ENCODE measurements at places on chromosomes 7 and 10.

DNA sequence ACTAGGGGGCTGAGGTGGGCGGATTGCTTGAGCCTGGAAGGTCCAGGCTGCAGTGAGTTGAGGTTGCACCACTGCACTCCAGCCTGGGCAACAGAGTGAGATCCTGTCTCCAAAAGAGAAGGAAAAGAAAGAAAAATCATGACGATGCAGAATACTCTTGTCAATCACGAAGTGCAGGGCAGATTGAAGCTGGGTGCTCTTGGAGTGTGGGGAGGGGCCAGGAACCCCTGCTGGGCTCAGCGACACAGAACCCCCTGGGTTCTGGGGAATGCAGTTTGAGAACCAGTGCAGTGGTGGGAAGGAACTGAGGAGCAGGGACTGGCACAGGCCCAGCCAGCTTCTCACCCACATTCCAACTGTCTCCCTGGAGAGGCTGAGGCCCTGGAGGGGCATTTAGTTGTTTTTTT, 10.8 kb upstream of the INTS1 start:
- DNase-seq = no peak

DNA sequence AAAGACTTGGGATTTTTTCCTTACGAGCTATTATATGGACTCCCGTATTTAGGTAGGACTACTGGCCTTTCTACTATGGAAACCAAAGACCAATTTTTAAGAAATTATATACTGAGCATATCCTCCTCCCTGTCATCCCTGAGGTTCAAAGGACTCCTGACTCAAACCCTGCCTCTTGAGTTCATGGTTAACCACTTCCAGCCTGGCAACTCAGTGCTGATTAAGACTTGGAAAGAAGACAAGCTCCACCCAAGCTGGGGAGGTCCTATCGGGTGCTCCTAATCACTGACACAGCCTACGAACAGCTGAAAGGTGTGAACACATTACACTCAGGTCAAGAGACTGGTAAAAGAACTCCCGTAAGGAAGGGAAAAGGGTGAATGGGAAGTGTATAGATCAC, 66.8 kb downstream of the LYZL2 start:
- DNase-seq = peak; percentile 7

DNA sequence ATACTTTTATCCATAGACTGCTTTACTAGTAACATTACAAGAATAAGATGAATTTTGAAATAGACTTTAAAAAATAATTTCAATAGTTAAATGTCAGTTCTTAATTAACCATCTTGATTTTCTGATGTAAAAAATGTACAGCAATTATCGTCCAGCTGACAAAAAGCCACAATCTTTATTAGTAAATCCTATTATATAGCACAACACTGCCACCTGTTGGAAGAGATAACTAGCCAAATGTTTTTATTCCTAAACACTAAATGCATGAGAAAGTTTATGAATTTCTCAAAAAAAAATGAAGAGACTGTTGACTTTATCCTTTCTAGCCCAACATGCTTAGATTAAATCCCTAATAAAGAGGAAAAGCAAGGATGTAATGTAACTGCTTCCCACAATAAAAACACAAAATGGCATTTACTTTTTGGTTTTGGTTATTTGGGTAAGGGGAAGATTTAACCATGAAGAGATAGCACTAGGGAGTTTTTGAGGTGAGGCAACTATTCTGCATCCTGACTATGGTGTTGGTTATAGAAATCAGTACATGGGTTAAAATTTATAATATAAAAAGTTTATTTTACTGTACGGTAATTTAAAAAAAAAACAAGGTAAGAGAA, 8.0 kb downstream of the COA1 start:
- DNase-seq = no peak

GRCh38 chr7:45652630-45653029, 78.5 kb downstream of the ADCY1 start:
- no peak for DNase-seq

DNA sequence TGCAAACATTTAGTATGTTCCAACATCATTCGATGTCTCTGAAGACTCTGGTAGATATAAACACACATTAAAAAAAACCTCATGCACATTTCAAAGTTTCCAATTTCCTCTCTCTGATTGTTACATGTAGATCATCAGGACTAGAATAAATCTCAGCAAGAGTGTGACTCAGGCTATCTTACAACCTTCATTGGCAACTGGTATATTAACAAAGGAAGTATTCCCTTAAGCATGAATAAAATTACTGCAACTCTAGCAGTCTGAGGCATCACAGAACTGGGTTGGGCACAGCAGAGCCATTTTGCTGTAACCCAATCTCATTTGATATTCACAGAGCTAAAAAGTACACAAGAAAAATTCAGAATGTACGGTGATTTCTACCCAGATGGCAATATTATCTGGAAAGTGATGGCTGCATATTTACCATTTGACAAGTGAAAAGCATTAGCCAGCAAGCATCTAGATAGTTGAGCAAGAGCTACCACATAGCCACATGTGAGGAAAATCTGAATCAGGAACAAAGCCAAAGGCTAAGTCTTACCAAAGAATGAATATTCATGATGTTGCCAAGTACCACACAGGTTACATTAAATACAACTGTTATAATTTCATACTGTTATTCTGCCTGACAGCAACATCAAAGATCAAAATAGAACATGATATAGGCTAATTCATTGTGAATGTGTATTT, 232.2 kb downstream of the CRPPA start:
- DNase-seq = no peak

- DNase-seq = no peak
Observed at GRCh38 chr7:13717031-13717430, 272.4 kb downstream of the ETV1 start.

DNA sequence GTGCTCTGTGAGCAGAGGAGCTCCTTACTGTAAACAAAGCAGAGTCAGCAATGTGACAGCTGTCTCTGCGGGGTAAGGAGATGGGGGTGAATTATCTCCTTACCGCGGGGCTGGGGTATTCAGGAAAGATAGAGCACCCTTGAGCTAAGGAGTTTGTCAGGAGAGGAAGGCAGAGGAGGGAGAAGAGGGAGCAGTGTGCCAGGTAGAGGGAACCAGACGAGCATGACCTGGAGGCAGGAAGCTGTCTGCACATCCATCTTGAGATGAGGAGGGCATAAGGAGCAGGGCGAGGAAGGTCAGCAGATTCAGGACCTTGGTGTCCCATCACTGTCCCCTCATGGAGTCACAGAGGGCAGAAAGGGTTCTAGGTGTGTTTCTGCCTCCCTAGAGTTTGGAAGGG, 32.5 kb upstream of the GPR26 start:
- DNase-seq = no peak

DNA sequence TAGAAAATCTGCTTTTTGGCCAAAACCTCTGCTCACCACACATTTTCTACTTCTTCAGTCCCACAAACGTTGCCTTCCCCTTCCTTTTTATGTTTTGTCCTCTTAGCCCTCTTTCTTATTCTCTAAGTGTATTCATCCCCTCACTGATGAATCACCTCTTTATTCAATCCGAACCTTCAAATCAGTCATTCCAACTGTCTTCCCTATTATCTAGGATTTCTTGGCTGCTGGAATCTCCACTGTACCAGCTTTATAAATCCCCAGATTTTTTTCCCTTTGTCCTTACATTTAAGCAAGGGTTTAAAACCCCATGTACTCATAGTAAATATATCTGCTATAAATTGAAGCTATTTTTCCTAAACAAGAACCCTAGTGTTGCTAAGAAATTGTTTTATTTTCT, 176.9 kb downstream of the SEMA3A start:
- no peak for DNase-seq

DNA sequence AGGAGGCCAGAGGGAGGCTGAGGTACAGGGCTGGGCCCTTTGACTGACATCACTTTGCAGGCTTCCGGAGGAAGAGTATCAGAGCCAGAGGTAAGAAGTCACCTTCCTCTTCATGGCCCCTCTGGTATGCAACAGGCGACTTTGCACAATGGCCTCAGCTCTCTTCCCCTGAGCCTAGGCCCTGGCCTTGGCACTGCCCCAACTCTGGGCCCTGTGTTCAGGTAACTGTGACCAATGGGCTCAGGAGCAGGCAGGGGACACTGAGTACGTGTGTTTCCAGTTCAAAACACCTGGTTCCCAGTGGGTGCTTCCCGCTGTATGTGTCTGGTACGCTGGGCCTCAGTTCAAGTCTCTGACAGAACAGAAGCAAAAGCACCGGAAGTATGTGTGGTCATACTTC, 12.1 kb upstream of the PAX2 start:
- no peak for DNase-seq

DNA sequence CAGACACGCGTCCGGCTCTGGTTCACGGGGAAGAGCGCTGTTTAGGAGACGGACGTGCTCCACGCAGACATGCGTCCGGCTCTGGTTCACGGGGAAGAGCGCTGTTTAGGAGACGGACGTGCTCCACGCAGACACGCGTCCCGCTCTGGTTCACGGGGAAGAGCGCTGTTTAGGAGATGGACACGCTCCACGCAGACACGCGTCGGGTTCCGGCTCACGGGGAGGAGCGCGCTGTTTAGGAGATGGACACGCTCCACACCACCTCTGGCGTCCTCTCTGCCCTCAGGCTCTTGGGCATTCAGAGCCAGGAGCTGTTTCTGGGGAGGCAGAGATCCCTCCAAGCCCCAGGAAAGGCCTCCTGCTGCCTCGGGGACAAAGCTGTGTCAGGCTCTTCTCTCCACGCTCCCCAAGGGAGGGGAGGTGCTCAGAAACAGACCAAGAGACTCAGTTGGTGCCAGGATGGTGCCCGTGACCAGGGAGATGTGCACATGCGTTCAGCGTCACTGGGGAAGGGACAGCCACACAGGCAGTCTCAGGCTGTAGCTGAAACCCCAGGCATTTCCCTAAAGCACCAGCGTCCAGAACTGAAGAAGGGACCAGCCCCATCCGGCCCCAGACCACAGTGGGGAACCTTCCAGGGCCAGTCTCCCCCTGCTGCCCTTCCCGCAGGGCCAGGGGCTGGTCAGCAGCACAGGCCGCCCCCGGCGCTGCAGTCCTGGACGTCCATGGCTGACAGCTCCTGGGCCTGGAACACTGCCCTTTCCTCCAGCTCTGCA, 175.6 kb downstream of the ELFN1 start:
- no peak for DNase-seq

DNA sequence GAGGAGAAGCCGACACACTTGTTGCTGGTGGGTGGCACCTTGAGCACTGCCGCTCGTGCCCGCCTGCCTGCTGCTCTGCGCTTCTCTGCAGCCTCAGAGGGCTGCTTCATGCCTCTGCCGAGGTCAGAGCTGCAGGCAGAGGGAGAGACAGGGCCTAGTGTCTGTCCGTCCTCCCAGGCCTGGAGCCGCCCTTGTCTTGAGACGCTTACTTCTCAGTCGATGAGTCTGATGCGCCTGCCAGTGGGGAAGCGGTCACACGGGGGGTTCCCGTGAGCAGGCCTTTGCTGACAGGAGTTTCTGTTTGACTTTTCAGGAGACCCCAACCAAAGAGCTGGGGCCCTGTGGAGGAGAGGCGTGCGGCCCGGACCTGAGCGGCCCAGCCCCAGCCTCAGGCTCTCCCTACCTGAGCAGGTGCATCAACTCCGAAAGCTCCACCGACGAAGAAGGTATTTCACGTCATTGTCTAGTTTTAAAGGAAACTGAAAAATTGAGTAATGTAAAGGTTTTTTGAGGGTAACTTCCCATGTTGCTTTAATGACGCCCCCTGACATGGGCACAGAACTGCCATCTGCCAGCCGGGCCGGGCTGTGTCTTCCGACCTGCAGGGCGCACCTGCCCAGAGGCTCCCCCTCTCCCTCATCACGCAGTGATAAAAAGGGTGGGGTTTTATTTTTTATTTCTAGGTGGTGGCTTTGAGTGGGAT, 7.8 kb upstream of the BHLHA15 start:
- no peak for DNase-seq

DNA sequence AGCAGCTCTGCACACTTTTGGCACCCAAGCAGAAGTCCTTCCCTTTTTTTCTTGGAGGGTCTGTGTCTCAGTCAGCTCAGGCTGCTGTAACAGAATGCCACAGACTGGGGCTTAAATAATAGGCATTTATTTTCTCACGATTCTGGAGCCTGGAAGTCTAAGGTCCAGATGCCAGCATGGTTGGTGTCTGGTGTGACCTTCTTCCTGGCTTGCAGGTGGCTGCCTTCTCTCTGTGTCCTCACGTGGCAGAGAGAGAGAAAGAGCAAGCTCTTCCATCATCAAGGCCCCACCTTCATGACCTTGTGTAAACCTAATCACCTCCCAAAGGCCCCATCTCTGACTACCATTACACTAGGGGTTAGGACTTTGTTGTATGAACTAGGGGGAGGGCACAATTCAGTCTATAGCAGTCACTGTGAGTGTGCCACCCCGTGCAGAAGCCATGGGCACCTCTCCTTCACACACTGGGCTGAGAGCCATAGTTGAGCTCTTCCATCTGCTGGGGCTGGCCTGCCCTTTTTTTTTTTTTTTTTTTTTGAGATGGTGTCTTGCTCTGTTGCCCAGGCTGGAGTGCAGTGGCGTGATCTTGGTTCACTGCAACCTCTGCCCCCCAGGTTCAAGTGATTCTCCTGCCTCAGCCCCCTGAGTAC, 80.3 kb downstream of the OAT start:
- no peak for DNase-seq

GRCh38 chr7:151632750-151633515, 113.2 kb upstream of the RHEB start:
- peak; percentile 61 for DNase-seq

DNA sequence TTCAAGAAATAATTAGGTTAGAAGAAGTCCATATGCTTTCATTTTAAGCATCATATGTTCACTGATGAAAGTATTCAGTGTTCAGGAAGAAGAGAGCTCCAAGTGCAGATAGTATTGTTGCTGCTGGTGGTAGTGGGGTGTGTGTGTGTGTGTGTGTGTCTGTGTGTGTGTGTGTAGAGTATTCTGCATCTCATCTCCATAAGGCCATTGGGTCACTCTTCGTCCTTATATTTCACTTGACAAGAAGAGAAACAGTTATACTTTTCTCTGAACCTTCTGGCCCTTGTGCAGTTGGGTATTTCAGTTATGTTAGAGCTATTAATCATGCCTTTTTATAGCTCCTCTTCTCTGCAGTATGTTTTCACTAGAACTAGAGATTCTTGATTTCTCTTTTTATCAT, 26.2 kb downstream of the ADAM22 start:
- no peak for DNase-seq

- no peak for DNase-seq
Observed at GRCh38 chr10:58577437-58577777, 64.7 kb downstream of the BICC1 start.

- no peak for DNase-seq
Observed at GRCh38 chr10:116241642-116242410, 31.2 kb downstream of the GFRA1 start.

- DNase-seq = no peak
Observed at GRCh38 chr7:19105546-19105945, 11.9 kb downstream of the TWIST1 start.

DNA sequence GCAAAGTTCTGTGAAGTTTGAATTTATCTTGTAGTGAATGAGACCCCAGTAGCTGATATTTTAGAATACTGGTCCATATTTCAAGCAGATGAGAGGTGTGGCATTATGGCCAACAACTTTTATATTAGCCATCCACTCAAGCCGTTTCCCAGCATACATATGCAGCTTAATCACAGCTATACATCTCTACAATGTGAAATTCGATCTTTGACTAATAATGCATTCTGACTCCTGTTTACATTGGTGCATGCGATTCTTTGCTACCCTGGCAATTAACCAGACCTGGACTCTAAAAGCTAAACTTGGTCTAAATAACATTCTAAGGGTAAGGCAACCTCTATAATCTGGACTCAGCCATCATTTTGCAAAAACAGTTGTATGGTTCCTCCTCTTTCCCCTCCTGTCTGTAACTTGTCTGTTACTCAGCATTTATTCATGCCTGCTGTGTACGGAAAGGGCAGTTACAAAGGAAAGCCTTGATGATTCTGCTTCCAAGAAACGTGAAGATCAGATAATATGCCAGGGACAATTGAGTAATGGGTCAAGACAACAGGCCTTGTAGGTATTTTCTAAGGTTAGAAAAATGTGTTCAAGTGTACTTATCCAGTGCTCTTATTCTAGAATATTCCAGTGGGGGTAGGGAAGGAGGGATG, 50.6 kb downstream of the PNLIPRP2 start:
- no peak for DNase-seq

All from stimulated activated CD4-positive, alpha-beta T cell treated with anti-CD3 and anti-CD28 coated beads, Interleukin-4, amount 100 ng/mL, for 24 hours (primary cell).